ENCODE measurements at places on chromosomes 3 and 15. TPM values are rescaled to one million over a fixed set of nuclear protein-coding genes. Genes with fewer than 3 reads are reported as not detected.
A peak's percentile ranks its signal among the peaks of the same experiment; 100 is the strongest.

GMPPB gene
- total RNA-seq: 13.6 TPM

SEMA7A gene
- 2.3 TPM for total RNA-seq

DNA sequence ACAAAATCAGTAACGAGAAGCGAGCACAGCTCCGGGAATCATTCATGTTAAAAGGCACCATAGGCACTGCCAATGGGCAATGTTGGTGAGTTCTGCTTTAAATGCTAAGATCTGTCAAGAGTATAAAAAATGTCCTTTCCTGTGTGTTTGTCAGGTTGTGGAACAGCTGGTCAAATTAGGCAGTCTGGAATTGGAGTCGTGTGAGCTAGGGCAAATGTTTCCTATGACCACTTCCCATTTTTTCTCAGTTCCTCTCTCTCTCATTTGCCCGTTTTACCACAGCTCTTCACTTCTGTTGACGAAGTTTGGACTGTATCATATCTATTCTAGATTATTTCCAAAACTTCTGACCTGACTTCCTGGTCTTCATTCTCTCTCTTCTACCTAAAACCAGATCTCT is 60.8 kb upstream of the GOLIM4 start:
- H3K36me3 ChIP-seq: no peaks in the 10 kb centered on the region
- no peak for DNase-seq
- H3K27me3 ChIP-seq: no peaks in the 10 kb centered on the region

LTF gene
- not detected for total RNA-seq

GRCh38 chr3:18660059-18660458 is 234.9 kb upstream of the SATB1 start:
- no peak for DNase-seq
- H3K27ac ChIP-seq: no peak overlapping the region
- no peak overlapping the region for H3K4me3 ChIP-seq
- H3K4me1 ChIP-seq: no peaks in the 10 kb centered on the region

DNA sequence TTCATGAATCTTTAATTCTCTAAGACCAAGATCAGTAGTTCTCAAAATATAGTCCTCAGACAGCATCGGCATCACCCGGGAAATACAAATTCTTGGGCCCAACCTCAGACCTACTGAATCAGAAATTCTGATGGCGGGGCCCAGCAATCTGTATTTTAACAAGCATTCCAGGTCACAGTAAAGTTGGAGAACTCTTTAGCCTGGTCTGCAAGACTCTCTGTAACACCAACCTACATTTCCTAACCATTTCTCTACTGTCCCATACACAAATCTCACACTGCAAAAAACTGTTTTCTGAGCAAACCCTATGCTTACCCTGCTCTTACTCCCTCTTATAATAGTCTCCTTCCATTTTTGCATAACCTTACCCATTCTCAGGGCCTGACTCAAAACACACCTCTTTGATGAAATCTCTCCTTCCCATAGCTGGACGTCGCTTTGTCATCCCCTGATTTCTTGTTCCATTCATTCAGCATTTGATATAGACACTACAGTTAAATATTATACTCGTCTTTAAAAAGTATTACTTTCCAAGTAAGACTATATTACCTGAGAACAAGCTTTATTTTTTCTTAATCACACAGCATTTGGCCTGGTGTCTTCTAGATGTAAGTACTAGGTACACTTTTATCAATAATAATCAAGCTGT is 83.3 kb upstream of the MYO5C start:
- H3K27ac ChIP-seq: no peak overlapping the region
- no peak for DNase-seq
- H3K27me3 ChIP-seq: no peaks in the 10 kb centered on the region
- H3K4me3 ChIP-seq: no peak overlapping the region
- H3K36me3 ChIP-seq: peaks cover 6% of the 10 kb centered on the region

DNA sequence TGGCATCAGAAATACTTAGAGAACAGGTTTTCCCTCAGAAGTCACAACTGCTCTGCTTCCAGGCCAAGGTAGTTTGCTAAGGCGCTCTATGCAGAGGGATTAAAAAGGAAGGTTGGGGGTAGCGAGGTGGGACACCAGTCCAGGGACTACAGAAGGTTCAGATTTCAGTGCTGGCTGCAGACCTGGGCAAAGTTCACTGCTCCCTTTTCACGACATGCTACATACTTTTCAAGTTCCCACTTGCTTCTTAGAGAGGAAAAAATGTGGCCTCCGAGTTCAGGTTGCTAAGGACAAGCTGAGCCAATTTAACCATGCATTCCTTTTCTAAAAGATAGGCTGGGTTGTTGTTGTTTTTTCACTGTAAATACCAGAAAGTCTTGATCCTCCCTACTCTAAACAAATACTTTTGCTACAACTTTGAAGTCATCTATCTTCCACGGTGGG is 158.6 kb upstream of the NR2F2 start:
- no peaks in the 10 kb centered on the region for H3K36me3 ChIP-seq
- no peaks in the 10 kb centered on the region for H3K4me1 ChIP-seq
- H3K27ac ChIP-seq: no peak overlapping the region
- H3K27me3 ChIP-seq: no peaks in the 10 kb centered on the region
- DNase-seq: no peak

DNA sequence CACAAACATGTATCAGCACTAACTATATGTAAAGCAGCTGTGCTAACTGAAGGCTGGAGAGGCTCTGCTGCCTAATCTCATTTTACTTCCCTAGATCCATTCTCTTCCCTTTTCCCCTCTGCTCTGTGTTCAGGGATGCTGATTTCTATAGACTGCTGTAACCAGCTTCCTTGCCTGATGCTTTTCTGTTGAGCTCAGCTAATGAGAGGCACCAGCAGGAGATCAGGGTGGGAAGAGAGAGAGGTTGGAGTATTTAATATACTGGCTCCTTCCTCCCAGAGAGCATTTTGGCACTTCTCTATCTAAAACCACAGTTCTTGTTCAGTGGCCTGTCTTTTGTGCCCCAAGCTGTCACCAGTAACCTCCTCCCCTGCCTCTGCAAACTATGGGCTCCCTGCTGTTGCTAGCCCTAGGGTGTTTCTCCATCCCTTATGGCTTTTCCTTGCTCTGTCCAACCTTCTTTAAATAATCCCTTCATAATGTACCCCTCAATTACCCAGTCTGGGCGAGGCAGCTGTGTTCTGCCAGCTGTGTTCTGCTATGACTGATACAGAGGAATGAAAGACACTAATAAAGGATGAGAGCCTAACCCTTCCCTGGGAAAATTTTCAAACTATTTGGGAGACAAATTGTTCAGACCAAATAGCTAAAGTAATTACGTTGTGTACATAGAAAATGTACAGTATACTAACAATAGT is 69.5 kb downstream of the CADPS start:
- H3K4me1 ChIP-seq: no peaks in the 10 kb centered on the region
- no peaks in the 10 kb centered on the region for H3K27me3 ChIP-seq
- no peak for DNase-seq
- no peak overlapping the region for H3K27ac ChIP-seq

ATP13A5 gene
- total RNA-seq: not detected

PRSS50 gene
- not detected for total RNA-seq

- H3K4me1 ChIP-seq: no peaks in the 10 kb centered on the region
- DNase-seq: no peak
- no peaks in the 10 kb centered on the region for H3K36me3 ChIP-seq
- no peak overlapping the region for H3K4me3 ChIP-seq
- no peak overlapping the region for H3K27ac ChIP-seq
- H3K27me3 ChIP-seq: no peaks in the 10 kb centered on the region
These were observed 98.1 kb upstream of the ARHGEF3 start for GRCh38 chr3:56899851-56900250.

- no peak overlapping the region for H3K27ac ChIP-seq
- no peaks in the 10 kb centered on the region for H3K27me3 ChIP-seq
- no peaks in the 10 kb centered on the region for H3K4me1 ChIP-seq
- DNase-seq: no peak
- no peak overlapping the region for H3K4me3 ChIP-seq
These were observed 419.5 kb upstream of the PROK2 start for GRCh38 chr3:72204452-72204851.

GRCh38 chr15:25993506-25993905 is 130.4 kb upstream of the ATP10A start:
- H3K27ac ChIP-seq: no peak overlapping the region
- H3K27me3 ChIP-seq: no peaks in the 10 kb centered on the region
- no peaks in the 10 kb centered on the region for H3K4me1 ChIP-seq
- H3K36me3 ChIP-seq: no peaks in the 10 kb centered on the region

GRCh38 chr3:49512781-49513355 is 41.4 kb upstream of the BSN start:
- no peak overlapping the region for H3K4me3 ChIP-seq
- no peak for DNase-seq
- no peaks in the 10 kb centered on the region for H3K27me3 ChIP-seq
- no peak overlapping the region for H3K27ac ChIP-seq

- H3K4me3 ChIP-seq: no peak overlapping the region
- H3K27me3 ChIP-seq: no peaks in the 10 kb centered on the region
- no peaks in the 10 kb centered on the region for H3K4me1 ChIP-seq
- H3K27ac ChIP-seq: no peak overlapping the region
- H3K36me3 ChIP-seq: no peaks in the 10 kb centered on the region
- no peak for DNase-seq
These were observed 442.9 kb downstream of the EDEM1 start for GRCh38 chr3:5630406-5630805.

DNA sequence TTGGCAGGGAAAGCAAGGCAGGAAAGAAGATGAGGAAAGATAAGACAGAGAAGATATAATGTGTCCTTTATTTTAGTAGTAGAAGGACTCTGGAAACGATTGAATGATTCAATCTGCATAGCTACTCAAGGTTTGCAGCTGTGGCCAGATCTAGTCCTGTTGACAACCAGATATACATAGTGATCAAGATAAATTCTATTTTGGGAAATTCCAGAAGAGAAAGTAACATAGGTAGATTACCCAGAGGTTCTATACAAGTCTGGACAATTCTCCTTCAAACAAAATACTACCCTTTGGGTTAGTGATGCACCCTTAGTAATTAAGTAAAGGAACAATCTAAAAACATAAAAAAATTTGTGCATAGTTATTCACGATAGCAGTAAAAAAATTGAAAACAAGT is 9.4 kb downstream of the TERC start:
- no peak overlapping the region for H3K27ac ChIP-seq
- no peak for DNase-seq
- H3K4me3 ChIP-seq: no peak overlapping the region
- H3K27me3 ChIP-seq: no peaks in the 10 kb centered on the region

DNA sequence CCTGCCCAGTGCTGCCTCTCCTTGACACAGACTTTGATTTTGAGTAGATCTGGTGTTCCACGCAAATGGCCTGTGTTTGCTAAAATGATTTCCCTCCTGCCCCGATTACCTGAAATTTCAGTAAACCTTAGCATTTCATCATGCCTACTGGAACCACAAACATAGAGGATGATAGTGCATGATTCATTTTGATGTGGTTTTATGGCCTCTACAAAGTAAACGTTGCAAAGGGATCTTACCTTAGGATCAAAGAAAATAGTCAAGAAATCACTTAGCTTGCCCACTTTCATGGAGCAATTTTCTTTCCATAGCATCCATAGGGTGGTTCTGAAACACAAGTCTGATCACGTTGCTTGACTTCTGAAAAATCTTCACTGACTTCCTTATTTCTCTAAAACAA is 524.6 kb upstream of the ATP11B start:
- no peak overlapping the region for H3K4me3 ChIP-seq
- DNase-seq: no peak
- no peak overlapping the region for H3K27ac ChIP-seq
- H3K27me3 ChIP-seq: no peaks in the 10 kb centered on the region
- no peaks in the 10 kb centered on the region for H3K4me1 ChIP-seq
- H3K36me3 ChIP-seq: no peaks in the 10 kb centered on the region

CFAP100 gene
- total RNA-seq: not detected

GRCh38 chr3:189606774-189607173 is 24.4 kb upstream of the TP63 start:
- H3K27me3 ChIP-seq: no peaks in the 10 kb centered on the region
- no peak for DNase-seq
- no peaks in the 10 kb centered on the region for H3K4me1 ChIP-seq
- H3K36me3 ChIP-seq: no peaks in the 10 kb centered on the region
- no peak overlapping the region for H3K27ac ChIP-seq

- no peak overlapping the region for H3K27ac ChIP-seq
- H3K36me3 ChIP-seq: no peaks in the 10 kb centered on the region
- no peak overlapping the region for H3K4me3 ChIP-seq
- no peaks in the 10 kb centered on the region for H3K27me3 ChIP-seq
- no peak for DNase-seq
These were observed 15.0 kb upstream of the FYCO1 start for GRCh38 chr3:46010519-46011113.

PLOD2 gene
- 114 TPM for total RNA-seq

GPR176 gene
- total RNA-seq: 79.6 TPM

GRCh38 chr3:119733812-119734211 is 31.0 kb downstream of the CFAP91 start:
- H3K4me1 ChIP-seq: no peaks in the 10 kb centered on the region
- H3K36me3 ChIP-seq: no peaks in the 10 kb centered on the region
- H3K27ac ChIP-seq: no peak overlapping the region
- DNase-seq: no peak
- no peaks in the 10 kb centered on the region for H3K27me3 ChIP-seq

- no peak overlapping the region for H3K4me3 ChIP-seq
- no peaks in the 10 kb centered on the region for H3K4me1 ChIP-seq
- H3K36me3 ChIP-seq: no peaks in the 10 kb centered on the region
- H3K27ac ChIP-seq: no peak overlapping the region
- no peaks in the 10 kb centered on the region for H3K27me3 ChIP-seq
These were observed 412.7 kb downstream of the OCA2 start for GRCh38 chr15:27686369-27686768.

DNA sequence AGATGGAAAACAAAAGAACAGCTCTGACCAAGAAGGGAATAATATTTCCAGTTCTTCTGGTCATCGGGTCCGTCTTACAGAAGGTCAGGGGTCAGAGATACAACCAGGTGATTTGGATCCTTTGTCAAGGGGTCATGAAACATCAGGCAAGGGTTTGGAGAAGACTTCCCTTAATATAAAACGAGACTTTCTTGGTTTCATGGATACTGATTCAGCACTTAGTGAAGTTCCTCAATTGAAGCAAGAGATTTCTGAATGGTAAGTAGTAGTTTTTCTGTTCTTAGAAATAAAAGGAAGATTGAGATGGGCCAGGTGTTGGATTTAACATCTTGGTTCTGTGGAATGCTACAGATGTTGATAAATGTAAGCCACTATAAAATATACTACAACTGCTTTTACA is 9.5 kb downstream of the MGA start:
- no peaks in the 10 kb centered on the region for H3K27me3 ChIP-seq
- H3K4me1 ChIP-seq: no peaks in the 10 kb centered on the region

DNA sequence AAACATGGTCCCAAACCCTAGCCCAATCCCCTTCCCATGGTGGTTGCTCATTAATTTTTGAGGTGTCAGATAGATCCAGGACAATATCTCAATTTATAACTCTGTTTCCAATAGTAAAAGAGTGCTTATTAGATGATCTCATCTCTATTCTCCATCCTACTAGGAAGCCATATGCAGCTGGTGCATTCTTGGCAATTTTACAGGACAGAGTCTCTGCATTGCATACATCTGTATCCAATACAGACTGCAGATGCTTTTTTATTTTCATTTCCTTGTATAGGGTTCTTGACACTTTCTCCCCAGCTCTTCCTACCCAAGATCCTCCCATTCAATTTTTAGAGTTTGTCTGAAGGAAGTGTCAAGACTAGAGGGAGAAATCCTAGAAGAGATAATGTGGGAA is 194.8 kb upstream of the DPH6 start:
- H3K27ac ChIP-seq: no peak overlapping the region
- H3K27me3 ChIP-seq: no peaks in the 10 kb centered on the region
- H3K4me3 ChIP-seq: no peak overlapping the region
- peak; percentile 78 for DNase-seq

- H3K27me3 ChIP-seq: no peaks in the 10 kb centered on the region
- H3K4me3 ChIP-seq: no peak overlapping the region
- no peaks in the 10 kb centered on the region for H3K36me3 ChIP-seq
- peak overlapping the region; percentile 93 for H3K27ac ChIP-seq
- DNase-seq: peak; percentile 87
These were observed 70.5 kb upstream of the XCR1 start for GRCh38 chr3:46097691-46098241.

All from fibroblast of lung (primary cell).